ENCODE measurements at places on chromosomes 5 and 9.

DNA sequence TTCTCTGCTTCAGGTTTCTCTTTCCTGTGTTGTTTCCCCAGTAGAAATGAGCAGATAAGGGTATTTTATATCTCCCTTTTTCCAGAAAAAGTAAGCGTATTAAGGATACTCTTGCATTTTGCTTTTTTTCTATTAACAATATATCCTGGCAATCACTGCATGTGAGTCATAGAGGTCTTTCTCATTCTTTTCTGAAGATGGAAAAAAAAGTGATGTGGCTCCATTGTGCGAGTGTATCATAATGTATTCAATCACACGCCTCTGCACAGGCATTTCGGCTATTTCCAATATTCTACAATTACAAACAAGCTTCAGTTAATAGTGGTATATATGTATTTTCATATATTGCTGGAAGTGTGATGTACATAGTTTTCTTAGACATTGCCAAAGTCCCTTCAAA lies 155.9 kb downstream of the MED27 start:
- DNase-seq = no peak

DNA sequence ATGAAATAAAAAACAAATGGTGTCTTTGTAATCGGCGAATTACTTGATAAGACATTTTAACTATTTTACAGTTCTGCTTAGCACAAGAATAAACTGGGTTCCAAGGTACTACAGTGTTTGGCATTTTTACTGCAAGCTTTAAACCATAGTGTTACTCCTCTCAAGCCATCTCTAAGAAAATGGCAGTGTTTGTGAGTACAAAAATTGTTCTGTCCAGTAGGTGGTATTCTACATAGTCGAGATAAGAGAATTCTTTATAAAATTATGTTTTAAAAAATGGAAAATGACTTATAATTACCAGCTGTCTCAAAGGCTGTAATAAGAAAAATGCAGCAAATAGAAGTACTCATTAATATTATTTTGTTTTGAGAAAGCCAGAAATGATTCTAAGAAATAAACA lies 3.2 kb downstream of the SMIM15 start:
- no peak for DNase-seq

- DNase-seq = no peak
Observed at GRCh38 chr9:93112864-93113389, 16.9 kb downstream of the CARD19 start.

- no peak for DNase-seq
Observed at GRCh38 chr9:110141227-110141793, 66.6 kb downstream of the C9orf152 start.

GRCh38 chr9:21709464-21710058 lies 92.9 kb upstream of the MTAP start:
- DNase-seq = peak; percentile 44

GRCh38 chr9:107190061-107190935 lies 92.8 kb upstream of the RAD23B start:
- DNase-seq = no peak

DNA sequence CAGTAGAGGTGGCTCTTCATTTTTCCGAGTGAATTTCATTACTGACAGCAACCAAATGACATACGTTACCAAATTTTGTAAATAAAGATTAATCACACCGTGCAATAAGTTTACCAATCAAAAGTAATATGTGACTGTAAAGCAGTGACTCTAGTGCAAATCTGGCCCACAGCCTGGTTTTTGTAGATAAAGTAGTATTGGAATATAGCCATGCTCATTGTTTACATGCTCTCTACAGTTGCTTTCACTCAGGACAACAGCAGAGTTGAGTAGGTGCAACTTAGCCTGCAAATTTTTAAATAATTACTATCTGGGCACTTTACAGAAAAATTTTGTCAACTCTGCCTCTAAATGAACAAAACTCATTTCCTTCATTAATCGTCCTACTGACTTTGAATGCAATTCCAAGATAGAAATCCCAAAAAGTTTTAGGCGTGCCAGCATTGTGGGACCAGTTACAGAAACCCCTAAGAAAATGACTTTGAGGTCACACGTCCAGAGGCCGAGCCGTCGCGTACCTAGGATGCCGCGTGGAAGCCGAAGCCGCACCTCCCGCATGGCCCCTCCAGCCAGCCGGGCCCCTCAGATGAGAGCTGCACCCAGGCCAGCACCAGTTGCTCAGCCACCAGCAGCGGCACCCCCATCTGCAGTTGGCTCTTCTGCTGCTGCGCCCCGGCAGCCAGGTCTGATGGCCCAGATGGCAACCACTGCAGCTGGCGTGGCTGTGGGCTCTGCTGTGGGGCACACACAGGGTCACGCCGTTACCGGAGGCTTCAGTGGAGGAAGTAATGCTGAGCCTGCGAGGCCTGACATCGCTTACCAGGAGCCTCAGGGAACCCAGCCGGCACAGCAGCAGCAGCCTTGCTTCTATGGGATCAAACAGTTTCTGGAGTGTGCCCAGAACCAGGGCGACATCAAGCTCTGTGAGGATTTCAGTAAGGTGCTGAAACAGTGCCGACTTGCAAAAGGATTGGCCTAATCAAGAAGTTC lies 180.7 kb upstream of the TLE4 start:
- DNase-seq = no peak

DNA sequence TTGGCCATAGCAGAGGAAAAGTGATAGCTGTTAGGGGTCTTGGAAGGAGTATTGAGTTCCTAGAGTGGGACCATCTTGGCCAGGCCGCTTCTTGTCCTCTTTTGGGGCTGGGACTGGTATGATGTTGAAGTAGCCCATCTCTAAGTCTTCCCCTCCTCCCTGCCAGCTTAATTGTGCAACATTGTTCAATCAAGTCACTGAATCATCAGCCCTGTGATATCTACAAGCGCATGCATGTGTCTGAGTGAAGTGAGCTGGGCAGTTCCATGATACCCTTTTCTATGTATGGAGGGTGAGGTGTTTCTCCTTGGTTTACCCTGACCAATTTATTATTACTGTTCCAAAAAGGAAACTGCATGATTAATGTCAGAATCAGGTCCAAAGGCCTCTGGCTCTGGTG lies 112.2 kb downstream of the C9orf152 start:
- DNase-seq = no peak

- no peak for DNase-seq
Observed at GRCh38 chr5:159792180-159792579, 124.1 kb upstream of the ADRA1B start.

- DNase-seq = no peak
Observed at GRCh38 chr5:8363138-8363537, 494.2 kb downstream of the MTRR start.

DNA sequence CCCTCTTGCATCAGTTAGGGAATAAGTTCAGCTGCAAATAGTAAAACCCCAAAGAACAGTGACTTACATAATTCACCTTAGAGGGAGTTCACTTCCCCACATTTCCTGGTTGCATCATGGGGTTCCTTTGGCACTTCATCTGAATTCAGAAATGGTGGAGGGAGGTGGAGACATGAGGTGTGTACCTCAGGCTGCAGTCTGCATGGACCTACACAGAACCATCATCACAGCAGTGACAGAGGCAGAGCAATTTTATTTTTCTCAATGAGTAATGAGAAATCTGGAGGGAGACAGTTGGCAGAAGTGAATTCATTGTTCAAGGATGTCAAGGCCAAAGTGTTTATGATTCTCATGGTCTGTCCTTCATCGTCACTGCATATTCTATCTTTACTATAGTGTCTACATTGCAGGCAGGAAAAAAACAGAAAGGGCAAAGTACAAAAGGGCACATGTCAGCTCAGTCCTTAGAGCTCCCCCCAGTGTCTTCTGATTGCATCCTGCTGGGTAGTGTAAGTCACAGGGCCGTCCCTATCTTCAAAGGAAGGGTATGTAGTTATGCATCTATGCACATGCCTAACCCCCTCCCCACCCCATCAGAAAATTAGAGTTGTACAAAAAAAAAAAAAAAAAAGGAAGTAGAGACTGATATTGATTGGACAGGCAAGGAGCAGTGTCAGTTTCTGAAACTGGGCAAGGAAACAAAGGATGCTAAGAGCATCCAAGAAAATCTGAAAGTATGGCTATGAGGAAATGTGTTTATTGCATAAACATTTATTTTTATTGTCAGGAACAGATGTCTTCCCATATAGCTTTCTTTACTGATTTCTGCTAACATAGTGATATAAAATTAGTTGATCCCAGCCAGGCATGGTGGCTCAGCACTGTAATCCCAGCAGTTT lies 132.7 kb upstream of the APC start:
- DNase-seq = no peak

DNA sequence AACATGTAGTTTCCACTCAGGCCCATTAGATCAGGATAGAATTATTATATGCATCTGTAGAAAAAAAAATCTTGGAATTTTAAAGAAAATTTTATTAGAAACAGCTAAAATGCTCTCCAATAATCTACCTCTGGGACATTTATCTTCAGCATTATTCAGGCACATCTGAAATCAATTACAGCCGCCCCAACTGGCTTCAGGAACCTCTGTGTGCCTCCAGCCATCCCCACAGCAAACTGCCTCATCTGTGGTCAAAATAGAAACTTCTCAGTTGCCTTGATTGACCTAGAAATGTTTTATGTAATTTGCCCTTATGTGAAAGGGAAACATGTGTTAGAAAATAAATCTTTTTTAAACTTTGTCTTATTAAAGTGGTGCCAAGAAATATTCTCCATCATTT lies 120.1 kb upstream of the LPAR1 start:
- DNase-seq = no peak
